ENCODE measurements at places on chromosomes 1 and 21.
A peak's percentile ranks its signal among the peaks of the same experiment; 100 is the strongest.

DNA sequence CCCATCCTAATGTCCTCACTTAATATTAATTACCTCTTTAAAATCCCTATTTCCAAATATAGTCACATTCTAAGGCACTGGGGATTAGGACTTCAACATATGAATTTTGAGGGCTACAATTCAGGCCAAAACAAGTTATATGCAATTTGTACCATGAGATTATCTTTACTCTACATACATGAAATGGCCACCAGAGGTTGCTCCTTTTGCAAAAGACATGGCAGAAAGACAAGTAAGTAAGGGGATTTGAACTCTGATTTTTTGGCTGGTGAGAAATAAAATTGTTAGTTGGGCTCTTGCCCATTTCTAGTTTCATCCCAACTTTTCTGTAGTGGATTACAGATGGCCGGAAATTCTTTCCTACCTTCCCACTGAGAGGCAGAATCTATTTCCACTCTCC, 4.8 kb upstream of the ALG6 start:
- no peak for DNase-seq

DNA sequence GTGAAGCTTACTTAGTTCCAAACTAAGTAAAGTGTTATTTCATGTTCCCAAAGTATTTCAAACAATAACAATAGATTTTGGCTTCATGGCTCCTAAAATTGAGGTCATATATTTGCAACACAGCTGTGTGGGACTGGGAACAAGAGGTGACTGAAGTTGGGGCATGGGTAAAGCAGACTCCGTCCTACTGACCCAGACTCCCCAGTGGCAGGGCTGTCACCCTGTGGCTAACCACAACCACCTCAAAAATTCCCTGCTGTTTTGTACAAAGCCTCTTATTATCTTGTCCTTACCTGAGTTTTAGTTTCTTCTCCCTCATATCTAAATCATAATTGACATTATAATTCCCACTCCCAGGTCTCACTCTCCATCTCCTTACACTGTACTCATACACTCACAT, 117.6 kb downstream of the PTGER3 start:
- DNase-seq = no peak

GRCh38 chr1:83130886-83131691, 867.8 kb downstream of the TTLL7 start:
- no peak for DNase-seq

DNA sequence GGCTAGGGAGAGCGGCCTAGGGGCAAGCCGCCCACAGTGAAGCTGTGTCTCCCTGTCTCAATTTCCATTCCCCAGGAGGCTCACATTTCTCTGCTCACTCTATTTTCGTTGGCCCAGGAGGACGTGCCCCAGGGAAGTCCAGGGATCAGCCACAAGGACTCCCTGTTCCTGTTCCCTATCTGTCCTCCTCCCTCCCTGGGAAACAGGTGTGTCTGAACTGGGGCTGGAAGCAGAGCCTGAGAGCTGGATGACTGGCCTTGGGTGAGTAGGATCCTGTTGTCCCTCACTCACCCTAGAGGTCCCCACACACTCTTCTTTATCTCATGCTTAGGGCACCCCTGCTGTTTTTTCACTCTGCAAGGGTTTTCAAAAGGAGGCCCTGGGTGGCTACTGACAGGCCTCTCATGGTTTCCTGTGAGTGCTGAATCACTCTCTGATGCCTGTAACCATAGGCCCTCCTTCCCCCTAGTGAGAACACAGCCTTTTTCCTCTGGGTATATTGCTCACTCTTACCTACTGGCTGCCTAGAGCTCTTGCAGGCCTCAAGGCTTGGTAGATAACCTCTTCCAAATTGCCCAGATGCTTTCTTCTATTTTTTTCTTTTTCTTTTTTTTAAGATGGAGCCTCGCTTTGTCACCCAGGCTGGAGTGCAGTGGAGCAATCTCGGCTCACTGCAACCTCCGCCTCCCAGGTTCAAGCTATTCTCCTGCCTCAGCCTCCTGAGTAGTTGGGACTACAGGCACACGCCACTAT, 3.3 kb upstream of the UTP11 start:
- DNase-seq = no peak

DNA sequence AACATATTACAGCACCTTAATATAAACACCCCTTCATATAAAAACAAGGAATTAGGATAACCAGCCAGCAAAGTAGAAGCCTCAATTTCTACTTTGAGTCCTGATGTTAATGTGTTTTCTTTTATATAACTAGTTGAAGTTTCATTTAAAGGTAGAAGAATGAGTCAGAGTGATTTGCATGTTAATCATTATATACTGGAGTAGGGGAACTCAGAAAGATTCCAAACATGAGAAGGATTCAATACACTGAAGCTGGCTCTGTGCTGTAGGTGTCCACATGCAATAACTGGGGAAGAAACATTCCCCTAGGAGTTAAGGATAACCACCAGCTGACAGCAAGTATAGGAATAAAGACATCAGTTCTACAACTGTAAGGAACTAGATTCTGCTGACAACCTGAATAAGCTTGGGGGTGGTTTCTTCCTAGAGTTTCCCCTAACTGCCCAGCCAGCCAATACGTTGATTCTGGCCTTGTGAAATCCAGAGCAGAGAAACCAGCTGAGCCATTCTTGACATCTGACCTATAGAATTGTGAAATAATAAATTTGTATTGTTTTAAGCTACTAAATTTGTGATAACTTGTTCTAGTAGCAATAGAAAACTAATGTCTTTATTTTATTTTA, 33.4 kb upstream of the RNPC3 start:
- no peak for DNase-seq

GRCh38 chr1:108880850-108881249, 4.1 kb downstream of the GPSM2 start:
- DNase-seq = no peak

GRCh38 chr21:28227881-28228635, 764.6 kb downstream of the LTN1 start:
- no peak for DNase-seq

DNA sequence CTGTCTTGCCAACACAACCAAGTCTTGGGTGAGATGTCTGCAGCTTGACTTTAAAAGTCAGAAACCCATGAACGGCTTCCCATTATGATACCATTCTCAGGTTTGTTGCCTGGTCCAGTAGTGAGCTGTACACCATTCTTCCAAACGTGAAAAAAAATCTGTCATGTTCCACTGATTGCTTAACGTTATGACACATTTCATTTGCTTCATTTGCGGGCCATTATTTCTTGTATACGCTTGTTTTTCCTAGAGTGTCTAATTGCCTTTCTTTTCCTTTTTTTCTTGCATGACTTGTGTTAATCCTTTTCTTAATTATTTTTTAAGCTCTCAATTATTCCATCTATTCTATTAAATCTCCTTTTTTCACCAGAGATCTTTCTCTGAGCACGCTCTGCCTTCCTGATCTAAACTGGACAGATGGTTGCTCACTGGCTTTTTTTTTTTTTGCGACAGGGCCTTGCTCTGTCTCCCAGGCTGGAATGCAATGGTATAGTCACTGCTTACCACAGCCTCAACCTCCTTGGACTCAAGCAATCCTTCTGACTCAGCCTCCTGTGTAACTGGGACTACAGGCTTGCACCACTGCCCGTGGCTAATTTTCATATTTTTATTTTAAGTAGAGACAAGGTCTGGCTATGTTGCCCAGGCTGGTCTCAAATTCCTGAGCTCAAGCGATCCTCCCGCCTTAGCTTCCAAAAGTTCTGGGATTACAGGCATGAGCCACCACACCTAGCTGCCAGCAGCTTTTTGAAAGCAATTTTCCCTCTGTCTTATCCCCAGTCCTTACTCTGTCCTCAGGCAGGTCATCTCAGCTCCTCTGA, 31.7 kb upstream of the CAMTA1 start:
- no peak for DNase-seq

DNA sequence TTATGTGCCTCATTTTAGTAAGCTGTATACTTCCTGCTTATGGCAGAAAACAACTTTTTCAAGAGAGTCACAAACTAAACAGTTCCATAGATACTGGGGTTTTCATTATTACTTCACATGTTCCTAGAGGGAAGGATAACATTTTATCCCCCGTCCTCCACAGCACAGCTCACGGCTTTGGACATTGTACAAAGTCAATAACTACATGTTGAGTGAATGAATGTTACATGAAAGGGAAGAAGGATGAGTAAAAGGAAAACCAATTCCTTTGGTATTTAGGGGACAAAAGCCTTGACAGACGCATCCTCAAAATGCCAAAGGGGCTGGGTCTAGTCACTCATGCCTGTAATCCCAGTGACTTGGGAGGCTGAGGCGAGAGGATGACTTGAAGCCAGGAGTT, 14.8 kb downstream of the PI4KB start:
- DNase-seq = no peak

DNA sequence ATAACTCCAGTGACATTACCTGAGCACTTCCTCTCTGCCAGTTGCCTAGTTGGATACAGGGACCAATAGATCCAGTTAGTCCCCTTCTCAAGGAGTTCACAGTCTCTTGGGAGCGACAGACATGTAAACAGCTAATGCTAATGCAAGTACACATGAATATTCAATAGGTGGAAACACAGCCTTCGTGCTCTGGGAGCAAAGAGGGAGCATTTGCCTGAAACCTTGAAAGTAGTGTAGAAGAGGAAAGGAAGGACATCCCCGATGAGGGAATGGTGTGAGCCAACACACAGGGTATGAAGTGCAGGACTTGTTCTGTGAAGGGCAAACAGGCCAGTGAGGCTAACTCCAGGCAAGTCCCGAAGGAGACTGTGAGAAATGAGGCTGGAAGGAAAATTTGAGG, 3.8 kb upstream of the TMEM222 start:
- no peak for DNase-seq

GRCh38 chr21:44780767-44781459, 20.7 kb downstream of the UBE2G2 start:
- DNase-seq = no peak

DNA sequence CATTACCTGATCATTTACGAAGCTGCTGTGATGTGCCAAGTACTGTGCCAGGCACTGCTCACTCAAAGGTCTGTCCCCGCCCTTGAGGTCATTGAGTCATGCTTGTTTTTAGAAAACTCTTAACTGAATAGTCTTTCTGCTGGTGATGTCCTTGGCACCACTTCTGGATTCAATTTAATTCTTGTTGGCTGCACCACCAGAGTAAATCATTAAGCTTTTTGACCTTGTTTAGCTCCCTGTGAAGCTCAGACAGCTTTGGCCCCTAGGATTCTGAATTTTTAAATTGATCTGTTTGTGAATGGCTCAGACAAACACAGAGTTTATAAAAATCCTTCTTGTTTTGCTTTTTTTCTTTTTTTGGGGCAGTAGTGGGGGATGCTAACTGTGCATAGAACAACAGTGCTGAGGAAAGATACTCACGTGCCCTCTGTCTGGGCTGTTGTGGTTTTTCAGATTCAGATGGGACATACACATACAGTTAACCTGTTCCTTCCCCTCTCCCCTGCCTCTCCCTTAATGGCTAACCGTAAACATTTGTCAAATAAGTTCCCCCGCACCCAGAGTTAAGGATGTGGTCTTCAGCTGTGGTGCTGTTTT, 67.6 kb downstream of the MTR start:
- no peak for DNase-seq

DNA sequence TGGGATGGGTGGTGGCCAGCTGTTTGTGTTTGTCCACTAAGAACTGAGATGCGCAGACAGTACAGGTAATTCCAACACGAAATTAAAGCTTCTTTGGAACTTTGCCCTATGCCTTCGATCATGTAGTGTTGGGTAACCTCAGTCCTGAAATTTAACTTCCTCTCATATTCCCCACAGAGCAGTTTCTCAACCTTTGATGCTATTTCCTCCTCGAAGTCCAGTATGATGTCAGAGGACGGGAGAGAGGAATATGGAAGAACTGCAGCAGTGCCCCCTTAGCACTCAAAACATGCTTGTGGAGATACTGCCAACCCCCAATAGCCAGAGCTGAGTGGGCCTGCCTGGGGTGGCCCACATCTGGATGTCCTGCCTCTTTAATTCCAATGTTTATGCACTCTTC, 3.6 kb downstream of the LPAR3 start:
- no peak for DNase-seq

GRCh38 chr1:910881-911721, 12.6 kb upstream of the SAMD11 start:
- peak; percentile 68 for DNase-seq

DNA sequence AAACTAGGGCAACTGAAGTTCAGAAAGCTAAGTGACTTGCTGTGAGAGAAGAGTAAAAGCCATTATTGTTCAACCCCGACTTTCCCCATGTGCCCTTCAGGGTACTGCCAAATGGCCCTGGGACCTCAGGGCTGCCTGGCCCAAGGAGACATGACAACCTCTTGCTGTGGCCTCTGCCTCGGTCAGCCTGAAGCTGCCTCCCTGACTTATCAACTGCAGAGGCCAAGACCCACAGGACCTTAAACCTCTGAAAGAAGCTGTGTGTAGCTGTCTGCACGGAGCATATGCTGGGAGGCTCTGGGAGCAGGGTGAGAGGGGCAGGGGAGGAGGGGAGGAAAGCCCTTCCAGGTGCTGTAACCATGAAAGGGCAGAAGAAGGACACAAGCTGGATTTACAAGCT, 35.9 kb downstream of the HMGB4 start:
- no peak for DNase-seq

- no peak for DNase-seq
Measured at GRCh38 chr1:117014209-117014608, 12.6 kb downstream of the CD101 start.

GRCh38 chr1:151976015-151976343, 17.7 kb downstream of the S100A10 start:
- no peak for DNase-seq

- peak; percentile 57 for DNase-seq
Measured at GRCh38 chr1:27031235-27032118, 18.8 kb upstream of the TENT5B start.

- no peak for DNase-seq
Measured at GRCh38 chr21:17780539-17780938, 38.6 kb downstream of the C21orf91 start.

DNA sequence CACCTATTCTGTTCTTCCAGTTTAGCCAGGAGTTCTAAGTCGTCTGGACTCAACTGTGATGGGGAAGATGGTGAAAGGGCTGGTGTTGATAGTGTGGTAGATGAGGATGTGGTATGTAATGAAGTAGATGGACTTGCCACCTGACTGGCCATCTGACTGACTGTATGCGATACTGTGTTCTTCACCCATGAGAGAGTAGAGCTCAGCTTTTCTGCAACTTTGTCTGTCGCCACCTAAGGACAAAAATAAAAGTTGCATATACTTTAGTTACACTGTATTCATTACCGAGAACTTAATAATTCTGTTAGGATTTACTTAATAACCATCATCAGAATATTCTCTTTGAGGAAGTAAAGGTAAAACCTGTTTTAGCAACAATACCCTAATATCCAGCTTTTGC, 48.5 kb downstream of the EVI5 start:
- DNase-seq = no peak

DNA sequence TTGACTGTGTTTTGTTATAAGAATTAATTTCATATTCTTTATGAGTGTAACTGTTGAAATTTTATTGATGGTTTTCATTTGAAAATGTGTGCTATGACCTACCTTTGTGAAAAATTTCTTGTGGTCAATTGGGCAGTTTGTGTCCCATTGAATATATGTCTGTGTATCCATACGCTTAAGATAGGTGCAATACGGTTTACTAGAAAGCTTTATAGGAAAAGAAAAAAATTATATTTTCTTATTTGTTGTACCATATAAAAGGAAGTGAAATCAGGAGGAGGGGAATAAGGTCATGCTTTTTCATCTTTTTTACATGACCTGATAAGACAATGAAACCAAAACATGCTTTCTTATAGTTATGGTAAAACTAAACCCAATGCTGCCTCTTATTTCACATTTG, 807.7 kb downstream of the USP25 start:
- no peak for DNase-seq

- no peak for DNase-seq
Measured at GRCh38 chr1:15719381-15720120, 16.5 kb upstream of the SLC25A34 start.

GRCh38 chr1:27220096-27220495, 14.3 kb upstream of the WDTC1 start:
- DNase-seq = no peak

- no peak for DNase-seq
Measured at GRCh38 chr1:117809764-117810163, 119.7 kb downstream of the GDAP2 start.

Measured in head of caudate nucleus (tissue), 42 donors.